ENCODE measurements at places on chromosomes 16 and 17.
A peak's percentile ranks its signal among the peaks of the same experiment; 100 is the strongest.

DNA sequence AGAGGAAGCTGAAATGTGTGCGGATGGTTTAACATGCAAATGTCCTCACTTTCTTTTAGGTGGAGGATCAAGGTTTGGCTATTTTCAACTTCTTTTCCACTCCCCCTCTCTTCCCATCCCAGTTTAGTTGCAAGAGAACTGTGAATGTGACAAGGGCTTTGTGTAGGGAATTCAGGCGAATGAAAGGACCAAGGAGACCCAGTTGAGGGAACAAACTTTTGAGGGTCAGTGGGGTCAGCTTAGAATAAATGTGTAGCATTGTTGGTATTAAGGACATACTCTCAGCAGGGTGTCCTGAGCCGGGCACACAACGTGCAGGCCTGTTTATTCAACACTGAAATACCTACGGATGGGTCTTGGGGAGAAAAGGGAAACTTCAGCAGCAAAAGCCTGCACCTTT lies 346.0 kb downstream of the PMP22 start:
- DNase-seq: no peak

GRCh38 chr16:56701534-56701933 lies 19.3 kb downstream of the MT1X start:
- no peak for DNase-seq

- DNase-seq: no peak
Measured at GRCh38 chr16:55470533-55471371, 8.2 kb upstream of the MMP2 start.

- DNase-seq: no peak
Measured at GRCh38 chr17:43741636-43742035, 17.0 kb downstream of the SOST start.

DNA sequence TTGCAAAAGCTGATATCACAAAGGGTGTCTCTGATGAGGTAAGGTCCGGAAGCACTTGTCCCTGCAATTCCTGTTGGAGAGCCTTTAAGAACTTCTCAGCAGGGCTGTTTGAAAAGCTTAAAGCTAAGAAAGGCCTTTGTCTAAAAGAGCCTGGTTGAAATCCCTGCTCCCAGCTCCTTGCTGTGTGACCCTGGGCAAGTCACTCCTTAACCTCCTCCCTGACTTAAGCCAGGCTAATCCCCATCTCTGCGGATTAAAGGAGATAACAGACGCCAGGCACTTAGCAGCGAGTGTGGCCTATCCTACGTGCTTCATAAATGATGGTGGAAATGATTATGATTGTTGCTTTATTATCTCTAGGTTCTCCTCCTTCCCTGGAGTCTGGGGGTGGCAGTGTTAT lies 368.0 kb upstream of the RBFOX1 start:
- DNase-seq: no peak

- DNase-seq: no peak
Measured at GRCh38 chr16:64880994-64881393, 240.9 kb downstream of the CDH11 start.

- no peak for DNase-seq
Measured at GRCh38 chr17:62927083-62927482, 39.0 kb upstream of the TANC2 start.

DNA sequence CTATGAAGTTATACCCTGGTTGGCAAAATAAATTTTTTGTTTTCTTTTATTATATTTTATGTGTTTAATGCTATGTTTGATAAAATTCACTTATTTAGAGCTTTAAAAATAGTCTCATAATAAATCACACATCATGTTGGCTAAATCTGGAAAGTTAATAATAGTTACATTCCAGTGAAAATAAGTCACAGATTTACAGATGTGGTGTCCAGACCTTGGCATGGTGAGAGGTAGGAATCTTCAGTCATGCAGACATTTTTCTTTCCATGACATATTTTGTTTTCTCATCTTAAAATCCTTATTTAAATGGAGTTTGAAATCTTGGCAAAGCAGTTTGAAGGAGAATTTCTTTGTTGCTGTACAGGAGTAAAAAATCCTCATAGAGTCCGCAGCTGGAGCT lies 48.1 kb upstream of the GOSR1 start:
- no peak for DNase-seq

DNA sequence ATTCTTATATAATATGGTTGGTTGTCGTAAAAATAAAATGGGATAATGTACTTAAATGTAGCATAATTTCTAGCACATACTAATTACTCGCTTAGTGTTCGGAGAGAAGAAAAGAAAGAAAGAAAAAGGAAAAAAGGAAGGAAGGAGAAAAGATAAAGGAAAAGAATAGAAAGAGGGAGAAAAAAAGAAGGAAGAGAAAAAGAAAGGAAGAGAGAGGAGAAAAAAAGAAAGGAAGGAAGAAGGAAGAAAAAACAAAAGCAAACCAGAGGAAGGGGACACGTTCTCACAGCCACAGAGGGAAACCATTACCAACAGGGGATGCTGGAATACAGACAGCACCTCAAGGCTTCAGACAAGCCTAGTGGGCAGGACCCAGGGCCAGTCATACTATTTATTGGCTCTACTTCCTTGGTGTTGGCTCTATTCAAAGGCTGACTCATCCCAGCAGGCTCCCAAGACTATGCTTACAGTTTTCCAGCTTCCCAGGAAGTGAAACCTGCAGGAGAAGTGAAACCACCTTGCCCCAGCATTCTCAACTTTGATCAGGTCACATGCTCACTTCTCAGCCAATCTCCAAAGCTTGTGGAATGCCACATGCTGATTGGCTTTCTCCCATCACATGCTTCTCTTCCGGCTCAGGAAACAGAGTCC lies 273.5 kb upstream of the IRX5 start:
- DNase-seq: no peak

DNA sequence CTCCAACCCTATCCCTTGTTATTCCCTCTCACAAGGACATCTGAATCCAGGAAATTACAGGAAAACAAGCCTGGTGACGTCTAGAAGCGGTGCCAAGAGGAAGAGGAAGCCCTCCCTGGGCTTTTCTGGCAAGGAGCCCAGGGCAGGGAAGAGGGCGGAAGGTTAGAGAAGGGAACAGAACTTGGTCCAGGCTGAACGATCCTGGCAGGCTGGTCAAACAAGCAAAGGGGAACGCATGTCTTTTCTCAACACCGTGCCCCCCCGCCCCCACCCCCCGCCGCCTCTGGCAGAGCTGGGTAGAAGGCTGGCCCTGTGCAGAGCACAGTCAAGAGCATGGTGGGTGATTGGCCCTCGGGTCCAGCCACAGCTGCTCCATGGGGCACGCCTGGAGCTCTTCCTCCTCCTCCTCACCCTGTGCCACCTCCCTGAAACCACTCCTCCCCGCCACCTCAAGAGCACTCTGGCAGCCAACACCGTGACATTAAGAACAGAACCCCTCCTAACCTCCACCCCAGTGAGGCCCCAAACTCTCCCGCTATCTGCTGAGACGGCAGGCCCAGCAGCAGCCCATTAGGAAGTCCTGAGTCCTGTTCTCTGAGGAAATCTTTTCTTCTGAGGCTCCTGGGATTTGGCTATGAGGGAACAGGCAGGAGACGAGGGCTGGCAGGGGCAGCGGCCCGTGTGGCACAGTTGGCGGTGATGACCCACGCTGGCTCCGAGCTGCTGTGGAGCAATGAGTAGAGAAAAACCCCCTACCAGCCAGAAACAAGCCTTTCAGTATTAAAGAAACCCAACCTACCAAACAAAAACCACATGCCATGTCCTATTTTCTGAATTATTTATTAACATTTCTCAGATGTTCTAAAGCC lies 7.3 kb downstream of the C16orf86 start:
- DNase-seq: no peak

- no peak for DNase-seq
Measured at GRCh38 chr17:40871316-40871715, 4.3 kb upstream of the KRT12 start.

GRCh38 chr16:88088161-88088581 lies 136.9 kb downstream of the BANP start:
- DNase-seq: no peak

- no peak for DNase-seq
Measured at GRCh38 chr17:74182041-74182723, 21.3 kb upstream of the RPL38 start.

DNA sequence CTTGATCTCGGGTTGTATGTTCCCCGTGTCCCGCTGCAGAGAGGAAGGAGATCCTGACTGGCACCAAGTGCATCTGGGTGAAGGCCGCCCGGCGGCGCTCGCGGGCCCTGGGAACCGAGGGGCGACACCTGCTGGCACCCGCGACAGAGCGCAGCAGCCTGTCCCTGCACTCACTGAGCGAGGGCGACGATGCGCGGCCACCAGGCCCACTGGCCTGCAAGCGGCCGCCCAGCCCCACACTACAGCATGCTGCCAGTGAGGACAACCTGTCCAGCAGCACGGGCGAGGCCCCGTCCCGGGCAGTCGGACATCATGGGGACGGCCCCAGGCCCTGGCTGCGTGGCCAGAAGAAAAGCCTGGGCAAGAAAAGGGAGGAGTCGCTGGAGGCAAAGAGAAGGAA lies 7.5 kb downstream of the BTBD17 start:
- no peak for DNase-seq

DNA sequence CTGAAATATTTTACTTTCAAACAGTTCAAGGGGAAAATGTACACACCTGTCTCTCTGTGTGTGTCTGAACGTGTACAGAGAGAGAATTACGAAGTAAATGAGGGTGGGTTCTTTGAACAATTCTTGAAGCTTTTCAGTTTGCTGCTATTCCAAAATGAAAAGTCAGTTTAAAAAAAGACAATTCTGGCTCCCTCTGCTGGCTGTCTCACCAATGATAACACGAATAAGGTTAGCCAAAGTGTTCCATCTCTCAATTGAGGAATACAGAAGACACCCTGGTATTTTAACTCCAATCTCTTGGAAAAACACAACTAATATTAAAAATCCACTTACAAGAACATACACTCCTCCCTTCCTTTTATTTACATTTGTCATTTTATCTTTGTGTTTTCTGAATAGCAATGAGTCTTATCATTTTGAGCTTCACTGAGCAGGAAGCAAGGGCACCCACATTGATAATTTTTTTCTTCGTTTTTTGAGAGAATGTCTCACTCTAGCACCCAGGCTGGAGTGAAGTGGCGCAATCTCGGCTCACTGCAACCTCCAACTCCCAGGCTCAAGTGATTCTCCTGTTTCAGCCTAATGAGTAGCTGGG lies 20.5 kb downstream of the EFTUD2 start:
- DNase-seq: peak; percentile 28

DNA sequence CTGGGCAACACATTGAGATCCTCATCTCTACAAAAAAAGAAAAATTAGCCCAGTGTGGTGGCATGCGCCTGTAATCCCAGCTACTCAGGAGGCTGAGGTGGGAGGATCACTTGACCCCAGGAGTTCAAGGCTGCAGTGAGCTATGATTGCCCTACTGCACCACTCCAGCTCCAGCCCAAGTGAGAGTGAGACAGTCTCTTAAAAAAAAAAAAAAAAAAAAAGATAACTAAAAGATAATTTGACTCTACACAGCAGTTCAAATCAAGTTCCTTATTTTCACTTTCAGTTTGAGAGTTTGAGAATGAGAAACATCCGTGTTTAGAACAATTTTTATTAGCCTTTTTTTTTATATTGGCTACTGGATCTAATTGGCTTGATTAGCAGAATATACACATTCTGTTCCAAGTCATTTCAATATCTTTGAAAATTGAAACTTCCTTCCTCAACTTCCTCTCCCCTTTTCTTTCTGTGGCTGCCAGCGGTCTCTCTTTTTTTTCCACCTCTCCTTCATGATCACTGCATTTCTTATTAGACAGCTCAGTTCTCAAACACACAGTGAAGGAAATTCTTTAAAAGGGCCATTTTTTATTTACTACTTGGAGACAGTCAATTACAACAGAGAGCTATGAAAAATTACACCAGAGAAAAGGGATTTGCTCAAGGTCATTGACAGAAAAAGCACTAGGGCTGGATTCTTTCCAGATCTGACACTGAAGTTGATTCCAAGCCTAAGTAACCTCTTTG lies 4.5 kb upstream of the ACSF2 start:
- no peak for DNase-seq

- DNase-seq: no peak
Measured at GRCh38 chr17:37642681-37643080, 565 bp downstream of the DDX52 start.

DNA sequence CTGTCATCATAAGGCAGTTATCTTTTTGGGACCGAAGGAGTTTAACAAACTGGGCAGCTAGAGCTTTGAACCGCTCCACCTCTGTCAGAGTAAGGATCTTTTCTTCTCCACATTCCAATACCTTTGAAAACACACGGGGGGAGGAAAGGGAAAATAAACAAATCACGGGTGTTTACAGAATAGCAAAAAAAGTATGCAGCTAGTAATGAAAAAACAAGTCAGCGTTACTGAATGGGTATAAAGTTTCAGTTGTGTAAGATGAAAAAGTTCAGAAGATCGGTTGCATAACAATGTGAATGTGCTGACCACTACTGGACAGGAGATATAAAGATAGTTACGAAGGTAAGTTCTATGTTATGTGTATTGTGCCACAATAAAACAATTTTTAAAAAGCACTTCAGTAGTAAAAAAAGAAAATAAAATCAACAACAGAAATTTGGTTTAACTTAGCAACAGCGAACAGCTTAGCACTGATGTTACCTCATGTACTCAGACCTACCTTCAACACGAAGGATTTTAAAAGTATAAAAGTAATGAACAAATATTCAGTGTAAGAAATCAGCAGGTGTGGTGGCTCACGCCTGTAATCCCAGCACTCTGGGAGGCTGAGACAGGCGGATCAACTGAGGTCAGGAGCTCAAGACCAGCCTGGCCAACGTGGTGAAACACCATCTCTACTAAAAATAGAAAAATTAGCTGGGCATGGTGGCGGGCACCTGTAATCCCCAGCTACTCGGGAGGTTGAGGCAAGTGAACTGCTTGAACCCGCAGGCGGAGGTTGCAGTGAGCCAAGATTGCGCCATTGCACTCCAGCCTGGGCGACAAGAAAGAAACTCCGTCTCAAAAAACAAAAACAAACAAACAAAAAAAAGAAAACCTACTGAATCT lies 34.3 kb downstream of the MARF1 start:
- DNase-seq: no peak
